Activated CD4-positive, alpha-beta T cell treated with anti-CD3 and anti-CD28 coated beads for 4 hours (primary cell): ENCODE measurements at places on chromosomes 1 and 21.

GRCh38 chr1:76074321-76075187, at the start of gene ST6GALNAC3:
Gene ST6GALNAC3 (plus strand): TSS chr1:76074746.
- peak; percentile 69 for DNase-seq

- no peak for DNase-seq
Observed at GRCh38 chr1:11787804-11788436, 17.8 kb downstream of the MTHFR start.

GRCh38 chr1:74611887-74612286, 61.7 kb downstream of the ERICH3 start:
- no peak for DNase-seq

- DNase-seq = no peak
Observed at GRCh38 chr1:18637962-18638834, 7.6 kb downstream of the PAX7 start.

- DNase-seq = no peak
Observed at GRCh38 chr1:62077821-62078220, 116.8 kb upstream of the L1TD1 start.

- peak; percentile 7 for DNase-seq
Observed at GRCh38 chr21:42063191-42063570, 7.9 kb upstream of the UMODL1 start.

- no peak for DNase-seq
Observed at GRCh38 chr1:174491606-174492005, 43.8 kb downstream of the GPR52 start.

DNA sequence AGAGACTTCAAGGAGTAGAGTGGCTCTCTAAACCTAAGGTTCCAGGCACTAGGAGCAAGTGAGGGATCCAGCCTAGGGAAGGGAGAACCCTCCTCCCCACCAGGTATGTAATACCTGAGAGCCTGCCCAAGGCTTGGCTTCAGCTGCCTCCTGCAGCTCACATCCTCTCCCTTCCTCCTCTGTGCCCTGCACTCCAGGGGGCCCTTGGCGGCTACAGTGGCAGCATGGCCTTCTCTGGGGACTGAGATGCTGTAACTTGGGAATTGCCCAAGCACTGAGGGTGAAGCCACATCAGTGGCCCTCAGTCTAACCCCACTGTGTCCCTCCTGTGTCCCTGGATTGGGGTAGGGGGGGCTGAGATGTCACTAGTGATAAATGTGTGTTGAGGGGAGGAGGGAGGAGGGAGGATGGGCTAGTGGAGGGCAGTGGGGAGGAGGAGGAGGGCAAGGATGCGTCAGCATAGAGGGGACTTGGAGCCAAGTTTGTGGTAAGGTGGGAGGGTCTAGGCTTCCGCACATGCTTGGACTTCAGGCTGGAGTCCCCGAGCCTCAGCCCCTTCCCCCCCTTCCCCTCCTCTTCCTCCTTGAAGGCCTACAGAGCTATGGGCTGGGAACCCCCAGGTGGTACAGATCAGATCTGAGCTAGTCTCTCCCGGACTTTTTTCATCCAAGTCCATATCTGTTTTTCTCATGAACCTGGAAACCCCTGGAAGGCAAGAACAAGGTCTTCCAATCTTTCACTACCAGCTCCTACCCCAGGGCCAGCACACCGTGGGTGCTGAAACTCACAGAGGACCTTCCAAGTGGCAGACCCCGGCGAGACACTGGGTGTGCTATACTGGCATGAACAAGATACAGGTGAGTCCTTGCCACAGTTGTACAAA, 17.5 kb downstream of the COL9A2 start:
- no peak for DNase-seq

GRCh38 chr1:45802343-45803298, 791 bp upstream of the MAST2 start:
- no peak for DNase-seq

DNA sequence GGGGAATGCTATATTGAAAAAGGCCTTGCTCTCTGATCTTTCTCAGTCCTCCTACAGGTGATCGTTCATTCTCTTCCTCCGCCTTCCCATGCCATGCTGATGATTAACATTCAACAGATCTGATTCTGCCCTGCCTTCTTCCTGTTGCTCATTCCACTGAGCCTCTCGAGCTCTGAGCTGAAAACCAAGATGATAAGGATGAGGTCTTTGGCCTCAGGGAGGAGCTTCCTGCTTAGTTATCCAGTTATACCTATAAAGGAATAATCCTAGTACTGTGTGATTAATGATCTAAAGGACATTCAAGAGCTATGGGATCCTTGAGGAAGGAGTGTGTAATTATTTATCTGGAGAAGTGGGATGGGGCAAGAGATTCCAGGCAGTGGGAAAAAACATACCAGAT, 25.2 kb upstream of the MAP3K7CL start:
- DNase-seq = no peak

GRCh38 chr1:28163496-28164161, 12.9 kb downstream of the PTAFR start:
- no peak for DNase-seq

DNA sequence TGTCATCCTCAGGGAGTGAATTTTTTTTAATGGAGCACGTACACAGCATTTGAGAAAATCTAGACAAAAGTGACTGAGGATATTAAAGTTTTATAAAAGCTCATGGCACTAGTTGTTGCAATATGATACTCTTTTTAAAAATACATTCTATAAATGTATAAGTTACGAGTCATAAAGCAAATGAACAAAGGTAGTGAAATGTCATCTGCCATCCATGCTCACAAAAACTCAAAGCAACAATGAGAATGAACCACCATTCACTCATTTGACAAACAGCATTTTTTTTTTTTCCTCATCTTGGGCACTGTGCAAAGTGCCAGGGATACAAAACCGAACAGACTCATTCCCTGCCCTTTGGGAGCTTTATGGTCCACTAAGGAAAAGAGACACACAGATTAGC, 38.7 kb downstream of the GPR137B start:
- DNase-seq = no peak

DNA sequence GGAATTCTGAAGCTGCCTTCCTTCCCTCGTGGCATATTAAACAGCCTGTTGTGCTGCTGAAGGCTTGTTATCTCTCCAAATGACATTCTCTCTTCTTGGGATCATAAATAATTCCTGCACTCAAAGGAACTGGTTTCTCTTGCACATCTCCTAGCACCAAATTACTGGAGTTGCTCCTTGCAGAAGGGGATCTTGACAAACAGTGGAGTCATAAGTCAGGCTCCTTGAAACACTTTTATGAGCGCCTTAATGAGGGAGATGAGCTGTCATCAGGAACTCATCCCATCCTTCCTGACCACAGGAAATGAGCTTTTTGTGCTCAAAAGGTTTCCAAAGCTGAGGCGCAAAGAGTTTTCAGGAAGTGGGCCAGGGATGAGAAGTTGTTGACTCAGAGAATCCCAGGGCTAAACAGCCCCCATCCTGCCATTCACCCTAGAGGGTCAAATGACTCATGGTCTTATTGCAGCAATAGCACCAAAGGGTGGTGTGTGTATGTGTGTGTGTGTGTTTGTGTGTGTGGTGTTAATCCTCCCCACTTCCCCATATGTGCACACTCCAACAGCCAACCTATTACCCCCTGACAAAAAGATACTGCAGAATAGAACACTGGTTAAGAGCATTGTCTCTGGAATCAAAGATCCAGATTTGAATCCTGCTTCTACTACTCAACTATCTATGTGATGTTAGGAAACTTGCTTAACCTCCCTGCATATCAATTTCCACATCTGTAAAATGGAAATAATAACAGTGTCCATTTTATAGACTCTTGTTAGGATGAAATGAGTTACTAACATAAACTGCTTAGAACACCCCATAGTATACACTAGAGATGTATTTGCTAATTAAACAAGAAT, 2.8 kb upstream of the PHC2 start:
- no peak for DNase-seq

- no peak for DNase-seq
Observed at GRCh38 chr1:23727362-23727811, 15.9 kb upstream of the ELOA start.

GRCh38 chr21:31117128-31117916, 79.0 kb upstream of the KRTAP19-8 start:
- no peak for DNase-seq

DNA sequence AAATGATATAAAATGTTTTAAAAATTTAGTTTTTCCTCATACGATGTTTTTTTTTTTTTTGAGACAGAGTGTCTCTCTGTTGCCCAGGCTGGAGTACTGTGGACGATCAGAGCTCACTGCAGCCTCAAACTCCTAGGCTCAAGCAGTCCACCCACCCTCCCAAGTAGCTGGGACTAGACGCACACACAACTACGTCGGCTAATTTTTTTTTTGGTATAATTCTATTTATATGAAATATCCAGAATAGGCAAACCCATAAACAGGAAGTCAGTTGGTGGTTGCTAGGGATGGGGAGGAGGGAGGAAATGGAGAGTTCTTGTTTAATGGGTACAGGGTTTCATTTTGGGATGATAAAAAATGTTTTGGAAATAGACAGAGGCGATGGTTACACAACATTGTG, 56.5 kb downstream of the WARS2 start:
- DNase-seq = no peak

- no peak for DNase-seq
Observed at GRCh38 chr1:51936531-51936930, 54.0 kb downstream of the RAB3B start.

- no peak for DNase-seq
Observed at GRCh38 chr1:233652526-233652925, 38.6 kb downstream of the KCNK1 start.

GRCh38 chr1:234373959-234374254, 651 bp downstream of the COA6 start:
- no peak for DNase-seq

DNA sequence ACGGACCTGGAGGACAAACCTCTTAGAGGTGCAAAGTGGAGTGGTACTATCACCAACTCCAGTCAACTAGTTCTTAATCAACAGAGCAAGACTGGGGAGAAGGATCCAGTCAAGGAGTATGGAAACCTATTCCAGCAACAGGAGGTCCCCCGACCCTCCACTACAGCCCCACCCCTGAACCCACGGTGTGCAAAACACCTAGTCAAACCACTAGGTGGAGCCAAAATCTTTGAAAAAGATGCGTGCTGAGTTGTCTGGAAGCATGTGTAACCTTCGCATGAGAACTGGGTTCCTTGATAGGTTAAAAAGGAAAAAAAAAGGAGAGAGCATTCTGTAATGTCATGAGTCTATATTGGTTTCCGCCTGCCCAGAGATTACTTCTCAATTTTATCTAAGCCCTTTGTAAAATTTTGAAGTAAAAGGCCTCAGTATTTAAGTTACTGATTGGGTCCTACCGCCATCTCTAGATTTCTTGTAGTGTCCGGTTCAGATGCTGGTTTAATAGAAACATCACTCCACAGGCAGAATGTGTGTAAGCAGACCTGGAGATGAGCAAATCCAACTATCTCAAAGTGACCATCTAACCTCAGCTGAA, 81.9 kb upstream of the HAO2 start:
- peak; percentile 5 for DNase-seq

- no peak for DNase-seq
Observed at GRCh38 chr1:19156676-19157075, 53.4 kb downstream of the UBR4 start.

GRCh38 chr1:28127617-28128257, 39.3 kb upstream of the EYA3 start:
- DNase-seq = no peak

- DNase-seq = no peak
Observed at GRCh38 chr1:116377541-116378529, 4.8 kb downstream of the ATP1A1 start.

- DNase-seq = no peak
Observed at GRCh38 chr1:225888898-225889601, at the start of gene LEFTY1. Gene LEFTY1 (minus strand): TSS chr1:225889146. CDS start chr1:225889066, 80 bp downstream.

GRCh38 chr1:153642161-153642560, 8.3 kb downstream of the CHTOP start:
- no peak for DNase-seq

DNA sequence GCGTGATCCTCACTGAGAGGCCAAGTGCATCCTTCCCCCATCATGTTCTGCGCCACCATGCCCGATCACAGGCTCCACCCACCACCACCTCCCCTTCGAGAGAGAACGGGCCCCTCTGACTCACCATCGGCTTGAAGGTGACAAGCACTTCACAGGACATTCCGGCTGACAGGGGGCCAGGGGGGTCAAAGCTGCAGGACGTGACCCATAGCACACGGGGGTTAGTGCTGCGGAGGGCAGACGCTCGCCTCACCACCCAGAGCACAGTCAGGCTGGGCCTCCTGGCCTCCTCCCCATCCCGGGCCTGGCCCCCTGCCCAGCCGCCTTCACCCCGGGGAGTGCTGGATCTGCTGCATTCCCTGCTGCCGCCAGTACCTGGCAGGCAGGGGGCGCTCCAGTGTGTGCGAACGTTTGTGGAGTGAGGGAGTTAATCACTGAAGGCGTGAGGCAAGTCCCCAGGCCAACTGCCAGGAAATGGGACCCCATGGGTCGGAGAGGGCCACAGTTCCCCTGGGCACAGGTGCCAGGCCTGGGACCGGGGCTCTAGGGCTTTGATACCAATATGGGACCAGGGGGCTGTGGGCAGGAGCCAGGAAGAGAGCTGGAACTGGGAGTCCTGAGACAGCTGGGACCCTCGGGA, 40.9 kb upstream of the TMEM52 start:
- DNase-seq = peak; percentile 55

GRCh38 chr1:110241516-110241915, 31.4 kb downstream of the KCNC4 start:
- no peak for DNase-seq

GRCh38 chr1:94629259-94630181, 88.0 kb upstream of the F3 start:
- no peak for DNase-seq

DNA sequence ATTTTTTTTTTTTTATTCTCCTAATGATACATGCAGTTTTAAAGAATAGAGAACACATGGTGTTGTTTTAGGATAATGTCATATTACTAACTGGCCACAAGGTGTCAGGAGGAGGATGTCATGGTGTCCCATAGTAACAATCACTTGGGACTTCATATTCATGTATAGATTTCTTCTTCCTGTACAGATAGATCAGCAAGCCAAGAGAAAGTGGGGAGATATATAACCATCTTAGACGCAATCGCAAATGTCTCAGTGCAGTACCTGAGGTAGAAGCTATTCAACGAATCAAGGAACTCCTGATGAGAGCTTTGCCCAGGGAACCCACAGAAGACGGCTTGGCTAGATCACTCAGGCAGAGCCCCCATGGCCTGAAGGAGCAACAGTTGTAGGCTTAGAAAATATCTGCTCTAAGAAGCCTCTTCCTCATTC, 12.3 kb downstream of the OR2T11 start:
- no peak for DNase-seq

- peak; percentile 44 for DNase-seq
Observed at GRCh38 chr1:167401260-167401873, 117.0 kb downstream of the CD247 start.

DNA sequence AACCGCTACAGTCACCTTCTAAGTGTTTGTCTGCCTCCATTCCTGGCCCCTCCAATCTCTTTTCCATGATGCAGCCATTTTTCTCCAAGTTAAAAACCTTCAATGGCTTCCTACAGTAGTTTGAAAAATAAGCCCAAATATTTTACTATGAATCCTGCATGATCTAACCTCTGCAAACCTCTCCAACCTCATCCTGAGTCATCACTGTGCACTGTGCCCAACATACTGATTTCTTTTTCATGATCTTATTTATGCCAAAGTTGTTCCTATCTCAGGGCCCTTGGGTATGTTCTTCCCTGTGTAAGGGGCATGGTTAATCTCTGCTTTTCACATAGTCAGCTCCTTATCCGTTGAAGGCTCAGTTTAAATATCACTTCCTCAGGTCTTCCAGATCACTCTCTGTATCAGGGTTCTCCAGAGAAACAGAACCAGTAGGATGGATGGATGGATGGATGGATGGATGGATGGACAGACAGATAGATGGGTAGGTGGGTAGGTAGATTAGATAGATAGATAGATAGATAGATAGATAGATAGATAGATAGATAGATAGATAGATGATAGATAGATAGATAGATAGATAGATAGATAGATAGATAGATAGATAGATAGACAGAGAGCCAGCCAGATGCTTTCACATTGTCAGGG, 18.1 kb upstream of the PTPN14 start:
- DNase-seq = no peak

GRCh38 chr1:23593042-23593521, 33.8 kb upstream of the ID3 start:
- no peak for DNase-seq
